Foreskin keratinocyte (primary cell): ENCODE measurements at places on chromosomes 12 and 14.

DNA sequence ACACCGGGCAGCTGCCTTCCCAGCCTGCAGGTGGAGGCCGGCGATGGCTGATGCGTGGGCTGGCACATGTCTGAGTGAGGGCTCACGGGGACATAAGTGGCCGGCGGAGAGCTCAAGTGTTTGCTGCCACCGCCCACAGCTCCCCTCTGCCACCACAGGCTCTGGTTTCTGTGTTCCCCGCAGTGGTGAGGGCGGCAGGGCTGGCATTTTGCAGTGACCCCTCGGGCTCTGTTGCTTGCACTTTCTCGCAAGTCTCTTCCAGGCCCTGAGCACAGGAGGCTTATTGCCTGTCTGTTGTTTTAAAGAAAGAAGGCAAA lies 271.0 kb upstream of the RTL1 start:
- DNase-seq: no peak

DNA sequence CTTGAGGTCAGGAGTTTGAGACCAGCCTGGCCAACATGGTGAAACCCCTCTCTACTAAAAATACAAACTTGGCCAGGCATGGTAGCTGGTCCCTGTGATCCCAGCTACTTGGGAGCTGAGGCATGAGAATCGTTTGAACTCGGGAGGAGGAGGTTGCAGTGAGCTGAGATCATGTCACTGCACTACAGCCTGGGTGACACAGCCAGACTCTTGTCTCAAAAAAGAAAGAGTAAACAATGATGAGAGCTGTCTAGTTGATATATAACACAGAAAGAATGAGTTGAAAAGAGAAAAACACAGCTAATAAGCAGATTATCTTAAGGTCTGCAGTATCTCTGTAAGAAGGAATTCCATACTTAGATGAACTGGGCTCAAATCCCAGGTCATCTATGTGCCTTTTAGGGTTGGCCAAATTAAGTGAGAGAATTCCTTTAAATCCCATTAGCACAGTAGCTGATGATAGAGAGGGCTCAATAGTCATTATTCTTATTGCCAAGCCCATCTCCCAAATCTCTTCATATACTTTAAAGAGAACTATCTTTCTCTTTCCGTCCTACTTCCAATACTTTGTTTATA lies 31.1 kb upstream of the STRAP start:
- DNase-seq: no peak

DNA sequence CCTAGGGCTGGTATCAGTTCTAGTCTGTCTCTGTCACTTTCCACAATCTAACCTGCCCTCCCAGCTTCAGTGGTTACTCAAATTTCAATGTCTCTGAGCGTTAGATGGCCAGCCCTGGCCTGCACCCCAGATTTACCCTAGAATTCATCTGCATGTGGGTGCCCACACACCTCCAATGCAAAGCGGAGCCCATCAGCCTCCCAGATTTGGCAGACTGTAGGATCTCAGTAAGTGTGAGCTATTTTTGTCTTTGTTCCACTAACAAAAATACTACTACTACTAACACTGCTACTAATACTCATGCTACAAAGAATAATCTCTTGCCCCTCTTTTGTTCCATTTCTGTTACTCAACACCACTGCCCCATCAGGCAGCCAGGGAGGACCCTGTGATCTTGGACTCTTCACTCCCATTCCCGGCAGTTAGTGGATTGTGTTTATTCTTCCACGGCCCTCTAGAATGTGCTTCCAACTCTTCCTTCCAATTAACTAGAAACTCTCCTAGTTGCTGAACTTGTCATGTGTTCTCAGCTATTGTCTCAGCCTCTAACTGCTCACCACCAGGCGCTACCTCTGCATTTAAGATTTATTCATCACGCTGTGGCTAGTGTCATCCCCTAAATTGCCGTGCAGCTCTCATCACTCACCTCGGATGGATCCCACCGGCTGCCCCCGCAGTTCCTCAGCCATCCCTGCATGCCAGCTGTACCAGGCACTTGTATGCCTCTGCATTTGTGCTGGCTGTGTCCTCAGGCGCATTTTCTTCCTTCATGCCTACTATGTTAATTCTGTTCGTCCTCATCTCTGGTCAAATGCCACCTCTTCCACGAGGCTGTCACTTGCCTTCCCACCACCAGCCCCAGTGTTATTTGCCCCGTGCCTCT lies 150.6 kb upstream of the HIF1A start:
- no peak for DNase-seq

GRCh38 chr12:112568641-112569040 lies 149.9 kb downstream of the PTPN11 start:
- no peak for DNase-seq

DNA sequence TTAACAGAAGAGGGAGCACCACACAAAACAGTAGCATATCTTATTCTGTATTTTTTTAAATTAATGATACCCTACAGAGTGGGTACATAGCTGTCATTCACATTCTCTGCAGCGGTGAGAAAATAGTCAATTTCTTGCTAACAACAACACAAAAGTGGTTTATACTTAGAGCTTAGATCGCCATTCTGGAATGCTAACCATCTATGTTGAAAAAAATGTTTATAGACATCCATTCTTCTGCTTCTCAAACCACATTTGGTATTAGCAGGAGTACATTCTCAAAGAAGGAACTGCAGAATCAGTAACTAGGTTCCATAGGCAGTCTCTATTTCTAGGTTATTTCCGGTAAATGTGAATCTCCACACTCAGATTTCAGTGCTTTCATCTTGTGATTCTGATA lies 185.9 kb downstream of the PPFIA2 start:
- DNase-seq: no peak

DNA sequence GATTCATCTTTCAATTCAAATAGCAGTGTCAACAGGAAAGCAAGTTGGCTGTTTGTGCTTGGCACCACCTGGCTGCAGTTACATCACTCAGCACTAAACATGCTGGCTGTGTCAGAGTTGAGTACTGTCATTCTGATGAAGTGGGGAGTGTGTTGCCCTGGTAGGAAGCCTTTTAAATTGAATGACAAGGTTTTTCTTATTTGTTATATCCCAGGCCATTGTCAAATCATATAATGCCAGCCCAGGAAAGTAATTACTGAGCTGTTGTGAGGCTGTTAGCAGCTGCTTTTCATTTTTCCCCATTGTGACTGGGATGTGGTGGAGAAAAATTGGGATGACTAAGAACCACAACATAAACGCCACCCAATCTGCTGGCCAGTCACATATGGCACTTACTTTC lies 106.5 kb upstream of the PRKD1 start:
- DNase-seq: no peak

GRCh38 chr12:27635349-27635972 lies 60.8 kb upstream of the REP15 start:
- peak; percentile 39 for DNase-seq
